ENCODE measurements at places on chromosomes 3 and 15. TPM values are rescaled to one million over a fixed set of nuclear protein-coding genes. Genes with fewer than 3 reads are reported as not detected.

Gene LPP
- total RNA-seq, result 233 TPM

Gene ITIH3
- 2.3 TPM for total RNA-seq

Gene PROK2
- total RNA-seq, result 0.25 TPM

Gene PLA2G4D
- total RNA-seq, result not detected

Gene AGBL1
- total RNA-seq, result not detected

Gene PP2D1
- not detected for total RNA-seq

Gene VWA5B2
- total RNA-seq, result 0.25 TPM
